ENCODE measurements at places on chromosomes 1 and 21. TPM values are rescaled to one million over a fixed set of nuclear protein-coding genes. Genes with fewer than 3 reads are reported as not detected.

- no peak for DNase-seq
Observed at GRCh38 chr21:41511858-41512257, 3.9 kb upstream of the TMPRSS2 start.

GRCh38 chr1:199821029-199821779 is 206.3 kb upstream of the NR5A2 start:
- peak; percentile 28 for DNase-seq

- no peak for DNase-seq
Observed at GRCh38 chr1:207054491-207054890, 1.4 kb downstream of the PFKFB2 start.

GRCh38 chr1:198472997-198473396 is 67.5 kb downstream of the ATP6V1G3 start:
- DNase-seq = no peak

GRCh38 chr1:34904236-34905097 is 25.0 kb downstream of the DLGAP3 start:
- no peak for DNase-seq

GRCh38 chr1:204746838-204747442 is 61.4 kb upstream of the LRRN2 start:
- peak; percentile 40 for DNase-seq

DNA sequence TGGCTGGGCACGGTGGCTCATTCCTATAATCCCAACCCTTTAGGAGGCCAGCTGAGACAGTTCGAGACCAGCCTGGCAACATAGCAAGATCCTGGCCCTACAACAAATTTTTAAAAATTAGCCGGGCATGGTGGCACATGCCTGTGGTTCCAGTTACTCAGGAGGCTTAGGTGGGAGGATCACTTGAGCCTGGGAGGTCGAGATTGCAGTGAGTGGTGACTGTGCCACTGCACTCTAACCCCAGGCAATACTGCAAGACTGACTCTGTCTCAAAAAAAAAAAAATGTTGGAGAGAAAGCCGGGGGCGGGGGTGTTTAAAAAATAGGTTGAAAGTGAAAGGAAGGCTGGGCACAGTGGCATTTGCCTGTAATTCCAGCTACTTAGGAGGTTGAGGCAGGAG is 16.5 kb downstream of the CLDN19 start:
- DNase-seq = peak; percentile 53

- no peak for DNase-seq
Observed at GRCh38 chr1:18638835-18639364, 8.3 kb downstream of the PAX7 start.

DNA sequence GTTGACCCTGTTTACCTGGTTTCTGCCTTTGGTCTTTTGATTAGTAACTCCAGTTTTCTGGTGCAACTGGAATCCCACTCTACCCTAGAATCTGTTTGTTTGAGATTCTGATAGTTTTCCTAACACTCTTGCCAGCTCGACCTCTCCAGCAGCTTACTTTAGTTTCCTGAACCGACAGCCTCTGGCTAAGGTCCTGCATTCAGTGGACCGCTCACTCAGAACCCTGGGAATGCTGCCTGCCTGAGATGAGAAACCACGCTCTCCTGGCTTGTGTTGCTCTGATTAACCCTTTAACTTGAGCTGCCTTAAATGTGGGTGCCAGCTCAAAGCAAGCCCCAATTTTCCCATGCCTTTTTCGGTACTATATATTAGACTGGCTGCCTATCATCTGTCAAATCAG is 45.3 kb upstream of the SIPA1L2 start:
- peak; percentile 22 for DNase-seq

GRCh38 chr1:237672748-237673147 is 218.0 kb downstream of the ZP4 start:
- no peak for DNase-seq

DNA sequence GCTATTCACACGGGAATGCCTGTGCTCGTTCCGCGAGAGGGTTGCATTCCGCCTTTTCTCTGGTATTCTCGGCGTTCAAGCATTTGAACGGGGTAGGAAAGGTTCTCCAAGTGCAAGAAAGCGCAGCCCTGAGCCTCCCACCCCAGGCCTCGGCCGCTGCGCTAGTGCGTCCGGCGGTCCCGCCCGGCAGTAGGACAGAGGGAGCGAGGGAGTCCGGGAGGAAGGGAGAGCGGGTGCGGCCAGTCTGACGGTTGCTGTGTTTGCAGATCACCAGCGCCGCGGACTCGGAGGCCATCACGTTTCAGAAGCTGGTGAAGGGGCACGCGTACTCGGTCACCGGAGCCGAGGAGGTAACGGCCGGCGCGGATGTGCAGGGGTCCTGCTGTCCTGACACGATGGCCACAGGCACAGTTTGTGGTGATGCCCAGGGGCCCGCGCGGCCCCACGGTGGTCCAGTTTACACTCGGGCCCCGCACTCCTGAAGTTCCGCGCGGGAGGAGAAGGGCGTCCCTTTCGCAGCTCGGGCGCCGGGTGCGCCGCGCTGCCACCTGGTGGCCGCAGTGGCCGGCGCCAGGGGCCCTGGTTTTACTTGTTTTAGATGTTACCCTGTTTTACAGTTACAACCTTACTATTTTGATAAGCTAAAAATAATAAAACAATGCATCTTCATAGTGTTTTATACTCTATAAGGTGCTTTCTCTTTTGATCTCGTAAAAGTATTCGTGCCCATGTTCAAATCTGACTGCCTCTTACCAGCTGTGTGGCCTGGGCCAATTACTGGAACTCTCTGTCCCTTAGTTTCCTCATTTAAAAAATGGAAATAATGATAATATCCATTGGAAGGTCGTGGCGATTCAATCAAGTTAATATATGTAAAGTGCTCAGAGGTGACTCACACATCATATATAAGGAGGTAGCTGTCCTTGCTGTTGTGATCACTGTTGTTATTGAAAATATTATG is 36.7 kb downstream of the CAPN2 start:
- no peak for DNase-seq

GRCh38 chr1:150511551-150511950 is 3.6 kb downstream of the ECM1 start:
- DNase-seq = no peak

DNA sequence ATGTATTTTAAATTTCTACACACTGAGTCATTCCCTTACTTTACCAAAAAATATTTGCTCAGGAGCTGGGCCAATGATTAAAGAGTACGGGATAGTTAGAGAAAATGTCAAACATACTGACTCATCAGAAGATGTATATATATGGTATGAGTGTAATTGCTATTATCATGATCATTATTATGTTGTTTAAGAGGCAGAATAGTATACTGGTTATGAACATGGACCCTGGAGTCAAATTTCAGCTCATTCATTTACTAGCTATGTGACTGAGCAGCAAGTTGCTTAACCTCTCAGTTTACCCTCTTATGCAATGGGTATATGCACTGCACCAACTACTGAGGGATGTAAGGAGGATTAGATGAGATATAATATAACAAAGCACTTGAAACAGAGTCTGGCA is 41.2 kb upstream of the USH2A start:
- DNase-seq = peak; percentile 62

DNA sequence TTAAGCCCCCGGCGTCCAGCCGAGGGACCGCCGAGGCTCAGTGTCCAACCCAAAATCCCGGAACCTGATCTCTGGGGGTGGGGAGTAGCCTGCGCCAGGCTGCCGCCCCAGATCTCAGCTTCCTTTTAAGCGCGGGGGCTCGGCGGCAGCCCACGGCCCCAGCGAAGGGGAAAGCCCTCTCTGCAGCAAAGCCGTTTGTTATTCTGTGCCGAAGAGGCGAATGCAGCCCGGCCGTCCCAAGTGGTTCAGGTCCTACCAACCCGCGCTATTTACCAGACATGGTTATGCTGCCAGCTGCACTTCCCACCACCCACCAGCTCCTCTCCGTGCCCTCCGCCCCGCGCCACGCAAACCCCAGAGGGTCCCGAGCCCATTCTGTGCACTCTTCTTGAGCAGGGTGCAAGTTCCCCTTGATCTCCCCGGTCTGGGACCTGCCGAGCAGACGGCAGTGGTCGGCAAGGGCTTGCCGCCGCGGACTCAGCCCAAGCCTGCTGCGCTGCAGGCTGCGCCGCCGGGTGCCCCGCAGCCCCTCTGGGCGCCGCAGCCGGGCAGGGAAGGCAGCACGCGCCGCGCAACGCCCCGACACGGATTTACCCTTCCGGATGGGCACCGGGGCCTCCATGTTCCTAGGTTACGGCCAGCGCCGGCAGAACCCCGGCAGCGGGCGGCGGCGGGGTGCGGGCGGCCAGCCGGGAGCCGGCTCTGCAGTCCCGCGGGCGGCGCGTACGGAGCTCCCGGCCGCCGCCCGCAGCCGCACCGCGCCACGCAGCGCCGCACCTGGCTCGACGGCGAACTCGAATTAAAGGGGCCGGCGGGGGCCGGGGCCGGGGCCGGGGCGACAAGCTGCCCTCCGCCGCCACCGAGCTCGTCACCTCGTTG is 738 bp upstream of the KCNA2 start:
- DNase-seq = no peak

- peak; percentile 79 for DNase-seq
Observed at GRCh38 chr1:75723989-75724471, 479 bp upstream of the ACADM start.

- no peak for DNase-seq
Observed at GRCh38 chr1:223133306-223133823, 9.7 kb downstream of the TLR5 start.

GRCh38 chr1:106717591-106717990 is 338.9 kb upstream of the PRMT6 start:
- DNase-seq = no peak

DNA sequence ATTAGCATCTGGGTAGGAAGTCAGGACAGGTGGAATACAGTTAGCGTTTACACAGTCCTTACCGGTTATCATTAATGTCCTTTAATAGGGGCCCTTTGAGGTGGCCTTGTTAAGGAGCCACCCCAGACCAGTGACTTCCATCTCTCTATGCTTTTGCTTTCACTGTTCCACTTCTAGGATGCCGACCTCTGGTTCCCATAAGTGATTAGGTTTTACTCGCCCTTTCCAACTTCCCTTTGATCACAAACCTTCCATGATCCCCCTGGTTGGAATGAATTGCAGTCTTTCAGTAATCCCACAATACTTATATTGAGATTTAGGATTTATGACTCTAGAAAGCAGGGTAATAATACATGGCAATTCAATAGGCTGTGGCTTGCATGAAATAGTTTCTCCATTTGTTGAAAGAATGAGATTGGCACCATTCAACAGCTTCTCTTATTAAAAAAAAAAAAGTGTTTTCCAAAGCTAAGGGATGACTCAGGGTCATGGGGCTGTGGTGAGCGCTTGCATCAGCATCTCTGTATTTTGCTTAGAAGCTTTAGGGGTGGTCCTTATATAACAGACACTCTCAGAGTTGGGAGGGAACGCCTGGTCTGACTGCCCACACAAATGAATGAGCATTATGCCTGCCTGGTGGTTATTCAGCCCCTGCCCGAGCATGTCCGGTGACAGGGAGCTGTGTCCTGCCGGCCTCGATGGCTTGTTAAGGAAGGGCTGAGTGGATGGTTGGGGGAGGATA is 110.5 kb downstream of the CNIH3 start:
- DNase-seq = peak; percentile 94

DNA sequence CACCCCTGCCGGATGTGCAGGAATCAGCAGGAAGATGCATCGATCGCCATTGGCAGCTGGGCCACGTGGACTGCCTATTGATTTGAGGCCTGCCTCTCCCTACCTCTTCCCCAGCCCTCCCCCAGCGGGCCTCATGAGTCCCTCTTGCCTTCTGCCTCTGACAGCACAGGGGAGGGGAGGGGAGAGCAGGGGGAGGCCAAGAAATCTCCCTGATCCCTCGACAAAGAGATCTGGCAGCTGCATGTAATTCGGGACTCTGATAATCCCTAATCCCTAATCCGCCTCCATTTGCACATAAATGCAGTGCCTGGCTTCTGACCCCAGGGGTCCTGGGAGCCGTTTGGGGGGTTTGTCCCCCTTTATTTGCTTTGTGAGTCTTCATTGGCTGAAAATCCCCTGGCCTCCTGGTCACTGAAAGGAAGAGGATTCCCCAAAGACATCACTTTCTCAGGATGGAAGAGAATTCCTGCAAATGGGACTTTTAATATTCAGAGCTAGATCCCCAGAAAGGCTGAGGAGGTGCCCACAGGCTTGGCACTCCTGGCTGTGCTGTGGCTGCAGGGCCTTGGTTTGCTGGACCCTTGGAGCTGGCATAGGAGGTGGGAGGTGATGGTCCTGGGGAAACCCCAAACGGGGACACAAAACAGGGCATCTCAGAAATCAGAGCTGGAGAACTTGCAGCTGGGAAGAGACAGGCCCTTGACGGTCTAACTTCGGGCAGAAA is 239.4 kb upstream of the POU3F1 start:
- no peak for DNase-seq

GRCh38 chr1:167790117-167790516 is 68.3 kb downstream of the MPZL1 start:
- DNase-seq = no peak

- no peak for DNase-seq
Observed at GRCh38 chr1:70333245-70333644, 21.3 kb downstream of the ANKRD13C start.

GRCh38 chr1:208271236-208271635 is 27.1 kb upstream of the PLXNA2 start:
- DNase-seq = no peak

- DNase-seq = peak; percentile 77
Observed at GRCh38 chr1:224733027-224733911, 117.2 kb downstream of the CNIH3 start.

GRCh38 chr1:203475012-203475981 is at the start of gene PRELP:
PRELP (plus strand) TSS chr1:203475806; CDS start chr1:203483185, 7,379 bp downstream.
- DNase-seq = peak; percentile 28

DNA sequence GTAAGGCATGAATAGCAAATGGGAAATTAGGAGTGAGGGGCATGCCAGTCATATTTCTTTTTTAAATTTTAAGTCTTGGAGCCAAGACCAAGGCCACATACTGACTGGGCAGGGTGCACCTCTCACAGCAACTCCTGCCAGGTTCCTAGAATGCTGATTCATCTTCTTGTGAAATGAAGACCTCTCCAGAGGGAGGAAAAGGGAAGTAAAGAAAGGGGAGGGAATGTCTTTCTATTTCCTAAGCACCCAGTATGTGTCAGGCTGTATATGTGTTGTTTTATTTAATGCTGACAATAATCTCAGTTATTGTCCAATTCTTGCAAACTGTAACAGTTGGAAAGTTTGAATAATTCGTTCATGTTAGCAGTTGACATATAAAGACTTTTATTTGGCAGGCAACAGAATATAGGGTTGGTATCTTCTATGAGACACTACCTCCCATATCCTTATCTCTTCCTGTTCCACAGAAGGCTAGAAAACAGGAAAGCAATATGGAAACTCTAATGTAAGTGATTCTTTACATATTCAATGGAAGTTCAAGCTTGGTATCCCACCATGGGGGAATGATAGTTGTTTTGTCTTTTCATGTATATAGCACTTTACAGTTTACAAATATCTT is 259.1 kb upstream of the USP24 start:
- peak; percentile 31 for DNase-seq

The NKAIN1 gene
- total RNA-seq = 2.2 TPM

The LAPTM5 gene
- total RNA-seq = 70.7 TPM

The PLA2G2F gene
- total RNA-seq = not detected

The RNU1-2 gene
- total RNA-seq = not detected

The ADCY10 gene
- under 0.01 TPM for total RNA-seq

The IL23R gene
- not detected for total RNA-seq

The CRYBG2 gene
- total RNA-seq = not detected

The MRPL9 gene
- 101 TPM for total RNA-seq

The CD52 gene
- not detected for total RNA-seq

The RO60 gene
- 145 TPM for total RNA-seq

The TGFBR3 gene
- 4.5 TPM for total RNA-seq

The TNFSF4 gene
- total RNA-seq = 1.3 TPM

The LIX1L gene
- total RNA-seq = 31.3 TPM

The SELL gene
- total RNA-seq = 0.36 TPM

The PRAMEF14 gene
- not detected for total RNA-seq

All from RPMI7951 (cell line).